ENCODE measurements at places on chromosomes 2 and 18. TPM values are rescaled to one million over a fixed set of nuclear protein-coding genes. Genes with fewer than 3 reads are reported as not detected.

Gene CRIM1
- total RNA-seq = 98.5 TPM

Gene HNMT
- total RNA-seq = 20.8 TPM

Gene LAMA1
- 3.6 TPM for total RNA-seq

Gene RHOB
- total RNA-seq = 138 TPM

Gene CENPA
- total RNA-seq = 21.4 TPM

Gene RAMP1
- total RNA-seq = 2.6 TPM

Gene LCT
- under 0.01 TPM for total RNA-seq

Gene CRACDL
- total RNA-seq = under 0.01 TPM

Gene PMAIP1
- 11.3 TPM for total RNA-seq

Gene EVX2
- not detected for total RNA-seq

Gene FAP
- total RNA-seq = 143 TPM

Gene ABCG8
- not detected for total RNA-seq

Gene PKDCC
- total RNA-seq = 129 TPM

Gene CCDC74A
- 12.7 TPM for total RNA-seq

Gene TMEM198
- 2.3 TPM for total RNA-seq

Gene C2orf69
- 16.4 TPM for total RNA-seq

Gene LINC00305
- total RNA-seq = not detected

Measured in smooth muscle cell of trachea (primary cell).